Lower leg skin (tissue), 4 donors: ENCODE measurements at places on chromosomes 3 and 15. TPM values are rescaled to one million over a fixed set of nuclear protein-coding genes. Genes with fewer than 3 reads are reported as not detected.

IGDCC3 gene
- not detected for total RNA-seq

CNTN6 gene
- total RNA-seq, result not detected

TRIM69 gene
- 13.6 TPM for total RNA-seq

TLR9 gene
- total RNA-seq, result not detected

SERINC4 gene
- not detected for total RNA-seq

PLIN1 gene
- total RNA-seq, result 18.7 TPM

RHOV gene
- total RNA-seq, result 95.0 TPM

PARP15 gene
- total RNA-seq, result 0.71 TPM

SAMMSON gene
- total RNA-seq, result not detected

RHCG gene
- 29.0 TPM for total RNA-seq

CCDC39 gene
- total RNA-seq, result not detected

ZBBX gene
- total RNA-seq, result not detected

GHRL gene
- total RNA-seq, result not detected

SPATA16 gene
- not detected for total RNA-seq

DNAH1 gene
- 2.0 TPM for total RNA-seq

HTR3E gene
- not detected for total RNA-seq

ZIC1 gene
- 1.8 TPM for total RNA-seq

HYAL1 gene
- 21.6 TPM for total RNA-seq

FES gene
- 5.1 TPM for total RNA-seq

ADIPOQ gene
- 11.5 TPM for total RNA-seq

C2CD4A gene
- total RNA-seq, result not detected

RMDN3 gene
- 36.4 TPM for total RNA-seq

ATR gene
- total RNA-seq, result 12.9 TPM

AMT gene
- 7.4 TPM for total RNA-seq

ARIH2 gene
- 75.7 TPM for total RNA-seq

DGKG gene
- total RNA-seq, result 1.1 TPM

CISH gene
- total RNA-seq, result 13.1 TPM

MAGEF1 gene
- total RNA-seq, result 32.5 TPM

GCNT3 gene
- total RNA-seq, result not detected

NPTN gene
- 124 TPM for total RNA-seq

MKRN3 gene
- 0.81 TPM for total RNA-seq

GDPGP1 gene
- 2.6 TPM for total RNA-seq

ASTE1 gene
- total RNA-seq, result 7.2 TPM
